ENCODE measurements at places on chromosomes 2 and 18. TPM values are rescaled to one million over a fixed set of nuclear protein-coding genes. Genes with fewer than 3 reads are reported as not detected.

GRCh38 chr2:170917219-170917913 lies 11.7 kb upstream of the GORASP2 start:
- DNase-seq = no peak

DNA sequence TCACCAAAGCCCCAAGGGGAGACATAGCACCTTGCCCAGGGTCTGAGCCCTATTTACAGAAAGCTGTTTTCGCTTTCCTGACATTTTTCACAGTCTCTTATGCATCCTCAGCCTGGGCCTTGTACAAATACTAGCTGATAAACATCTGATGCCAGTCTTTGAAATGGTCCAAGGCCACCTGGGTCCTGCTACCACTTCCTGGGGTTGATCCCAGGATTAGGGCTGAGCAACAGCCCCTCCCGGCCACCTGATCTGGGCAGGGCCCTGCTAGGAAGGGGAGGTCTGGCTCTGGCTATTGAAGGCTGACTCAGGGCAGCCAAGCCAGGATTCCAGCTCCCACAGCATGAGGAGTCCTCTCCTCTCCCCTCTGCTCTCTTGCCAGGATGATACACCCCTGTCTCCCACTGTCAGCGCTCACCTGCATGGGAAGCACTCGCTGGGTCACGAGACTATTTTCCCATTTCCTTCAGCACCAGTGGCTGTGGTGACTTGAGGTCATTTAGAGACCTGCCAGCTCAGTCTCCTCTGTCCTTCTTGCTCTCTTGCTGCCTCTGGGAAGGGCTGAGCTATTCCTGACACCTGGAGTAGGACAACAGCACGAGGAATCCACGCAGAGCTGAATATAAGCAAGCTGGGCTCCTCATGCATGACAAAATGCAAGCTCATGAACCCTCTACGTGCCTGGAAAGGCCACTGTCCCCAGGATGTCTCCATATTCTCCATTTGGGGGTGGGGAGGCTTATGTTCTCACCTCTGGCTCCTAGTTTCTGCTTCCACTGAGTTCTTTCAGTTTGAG lies 53.0 kb upstream of the LGALSL start:
- DNase-seq = no peak

DNA sequence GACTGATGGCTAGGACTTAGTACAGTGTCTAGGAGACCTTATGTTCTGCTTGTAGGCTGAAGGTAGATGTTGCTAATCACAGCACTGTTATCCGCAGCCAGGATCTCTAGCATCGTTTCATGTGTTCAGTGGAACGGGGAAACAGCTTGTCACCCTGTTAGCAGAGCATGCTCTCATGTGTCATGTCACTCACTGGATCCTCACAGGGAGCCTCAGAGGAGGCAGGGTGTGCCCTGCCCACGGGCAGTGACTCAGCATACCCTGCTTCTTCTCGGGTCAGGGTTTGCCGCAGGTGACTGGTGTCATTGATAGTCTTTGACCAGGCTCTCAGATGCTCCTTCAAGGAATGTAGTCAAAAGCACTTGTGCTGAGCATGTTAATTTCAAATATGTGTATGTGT lies 44.4 kb downstream of the RPIA start:
- DNase-seq = no peak

- DNase-seq = no peak
These were observed 54.7 kb downstream of the INO80D start for GRCh38 chr2:206031162-206031784.

- DNase-seq = no peak
These were observed 77.7 kb downstream of the MAP3K20 start for GRCh38 chr2:173153301-173153885.

- no peak for DNase-seq
These were observed 10.0 kb upstream of the ZNF396 start for GRCh38 chr18:35387152-35387571.

DNA sequence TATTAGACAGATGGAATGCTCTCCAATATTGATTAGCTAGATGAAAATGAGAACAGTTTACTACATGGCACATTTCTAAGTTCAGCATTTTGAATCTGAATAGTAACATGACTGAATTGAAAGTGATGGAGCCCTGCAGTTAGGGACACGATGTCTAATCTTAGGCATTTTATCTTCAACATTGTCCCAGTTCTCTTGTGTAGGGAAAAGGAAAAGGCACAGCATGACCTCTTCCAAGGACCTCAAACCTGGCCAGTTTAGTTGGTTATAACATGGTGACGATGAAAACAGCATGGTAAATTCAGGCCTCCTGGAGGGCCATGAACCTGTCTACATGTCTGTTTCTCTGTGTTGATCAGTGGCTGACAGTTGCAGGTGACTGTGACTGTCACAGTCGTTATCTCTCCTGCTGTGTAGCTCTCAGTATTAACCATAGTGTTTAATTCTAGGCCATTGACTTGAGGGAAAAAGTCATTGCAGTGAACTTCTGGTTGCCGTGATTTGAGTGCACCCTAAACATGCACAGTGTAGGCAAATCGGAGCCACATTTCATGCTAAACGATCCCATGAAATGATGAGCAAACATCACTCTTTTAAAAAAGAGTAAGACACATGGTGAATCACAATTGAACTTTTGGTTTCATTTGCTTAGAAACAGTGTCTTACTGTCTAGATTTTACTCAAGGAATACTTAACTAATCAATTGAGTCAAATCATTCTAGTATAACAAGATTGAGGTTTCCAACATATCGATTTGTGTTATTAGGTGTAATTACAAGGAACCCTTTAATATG lies 129.7 kb downstream of the PHLPP1 start:
- DNase-seq = no peak

DNA sequence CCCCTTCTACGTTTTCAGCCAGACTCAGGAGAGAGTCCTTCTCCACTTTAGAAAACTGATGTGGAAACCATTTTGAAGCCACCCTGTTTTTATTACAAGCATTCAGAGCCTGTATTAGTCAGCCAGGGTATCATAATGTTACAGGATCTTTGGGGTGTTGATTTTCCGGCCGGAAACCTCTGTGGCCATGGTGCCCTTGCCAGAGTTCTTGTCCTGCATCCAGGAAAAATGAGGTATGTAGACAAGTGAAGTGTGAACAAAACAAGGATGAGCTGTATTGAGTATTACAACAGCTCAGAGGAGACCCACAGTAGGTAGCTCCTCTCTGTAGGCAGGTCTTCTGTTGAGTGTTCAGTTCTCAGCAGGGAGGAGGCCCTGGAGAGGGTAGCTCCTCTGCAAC lies 241.0 kb upstream of the COPS8 start:
- DNase-seq = no peak

- DNase-seq = no peak
These were observed 863.3 kb downstream of the DPP10 start for GRCh38 chr2:115305712-115306111.

DNA sequence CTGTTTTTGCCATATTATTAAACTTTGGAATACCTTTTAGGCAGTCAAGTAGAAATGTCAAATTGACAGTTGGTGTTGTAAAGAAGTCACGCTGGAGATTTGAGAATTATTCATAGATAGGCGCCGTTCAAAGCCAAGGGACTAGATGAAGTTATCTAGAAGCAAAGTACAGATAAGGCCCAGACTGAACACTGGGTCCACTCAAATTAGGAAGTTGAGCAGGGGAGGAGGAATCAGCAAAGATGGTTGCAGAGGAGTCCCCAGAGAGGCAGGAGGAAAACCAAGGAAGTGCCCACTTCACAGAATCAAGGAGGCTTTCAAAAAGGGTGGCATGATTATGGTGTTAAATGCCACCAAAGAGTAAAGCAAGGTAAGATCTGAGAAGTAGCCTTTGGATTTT lies 9.6 kb upstream of the ALS2 start:
- DNase-seq = no peak

DNA sequence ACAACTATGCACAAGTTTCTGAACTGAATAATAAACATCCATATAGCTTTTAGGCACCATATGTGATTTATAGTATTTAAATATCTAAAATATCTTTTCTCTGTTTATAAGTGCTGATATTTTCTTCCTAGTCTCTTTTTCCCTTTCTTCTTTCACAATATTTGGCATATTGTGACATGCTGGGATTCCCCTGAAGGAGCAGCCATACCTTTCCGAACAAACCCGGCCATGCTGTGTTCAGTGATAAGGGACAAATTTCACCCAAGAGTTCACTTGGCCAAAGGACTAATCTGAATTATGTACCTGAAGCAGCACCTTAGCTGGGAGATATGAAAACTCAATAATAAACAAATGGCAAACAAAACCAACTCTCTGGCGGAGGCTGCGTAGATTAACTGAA lies 250.8 kb downstream of the RDH14 start:
- no peak for DNase-seq

DNA sequence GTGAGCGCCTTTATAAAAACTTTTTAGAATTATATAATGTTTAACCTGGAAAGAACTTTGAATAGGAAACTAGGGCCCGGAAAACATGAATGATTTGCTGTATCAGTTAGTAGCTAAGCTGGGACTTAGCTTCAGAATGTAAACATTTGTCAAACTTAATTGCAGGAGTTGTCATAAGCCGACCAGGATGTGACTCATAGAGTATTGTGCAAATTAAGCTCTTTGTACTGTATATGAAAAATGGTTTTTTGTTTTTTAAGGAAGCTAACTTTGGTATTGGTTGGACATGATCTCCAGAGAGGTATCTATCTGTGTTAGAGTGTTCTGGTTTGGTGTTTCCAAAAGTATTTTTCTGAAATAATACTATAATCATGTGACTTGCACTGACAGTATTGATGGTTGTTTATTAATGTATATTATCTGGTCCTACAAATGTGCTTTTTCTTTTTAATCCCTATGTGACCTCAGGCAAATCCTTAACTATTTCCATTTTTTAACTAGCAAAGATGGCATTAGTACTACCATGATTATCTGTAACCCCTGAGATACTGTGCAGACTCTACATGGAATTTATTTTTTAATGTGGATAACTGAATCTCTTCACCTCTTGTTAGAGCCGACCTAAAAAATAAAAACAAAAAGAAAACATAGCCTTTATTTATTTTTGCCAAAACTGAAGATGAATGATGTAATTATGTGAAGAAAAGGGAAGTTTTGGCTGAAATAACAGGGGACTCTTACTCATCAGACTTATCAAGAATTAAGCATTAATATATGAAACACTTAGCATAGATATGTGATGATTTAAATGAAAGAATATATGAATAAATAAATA lies 11.7 kb downstream of the YIPF4 start:
- DNase-seq = no peak

- DNase-seq = no peak
These were observed 25.1 kb upstream of the ALK start for GRCh38 chr2:29946505-29946904.

The GPR155 gene
- 8.0 TPM for total RNA-seq

The RFTN2 gene
- total RNA-seq = 5.3 TPM

The C2orf78 gene
- not detected for total RNA-seq

The SP5 gene
- total RNA-seq = 22.1 TPM

The RESP18 gene
- not detected for total RNA-seq

The FLACC1 gene
- 3.2 TPM for total RNA-seq
